Glutamatergic neuron (in vitro differentiated cells): ENCODE measurements at places on chromosomes 4 and X. TPM values are rescaled to one million over a fixed set of nuclear protein-coding genes. Genes with fewer than 3 reads are reported as not detected.
A peak's percentile ranks its signal among the peaks of the same experiment; 100 is the strongest.

USP26 gene
- total RNA-seq: not detected

DNA sequence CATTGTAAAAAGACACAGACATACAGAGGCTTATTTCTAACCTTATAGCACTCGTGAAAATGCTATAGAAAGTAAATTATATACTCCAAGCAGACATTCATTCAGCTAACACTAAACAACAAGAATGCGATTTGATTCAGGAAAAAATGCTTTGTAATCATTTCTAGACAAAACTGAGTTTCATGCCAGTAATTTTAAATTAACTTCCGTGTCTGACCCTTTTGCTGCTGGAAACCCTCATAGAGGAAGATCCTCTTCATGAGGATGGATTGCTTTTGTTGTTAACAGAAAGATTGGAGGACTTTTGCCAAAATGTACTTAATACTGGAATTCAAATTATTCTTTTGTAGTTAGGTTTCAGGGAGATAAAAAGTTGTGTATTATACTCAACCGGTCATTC lies 43.3 kb downstream of the GUCY1A1 start:
- H3K4me3 ChIP-seq: no peak overlapping the region
- DNase-seq: no peak
- no peaks in the 10 kb centered on the region for H3K36me3 ChIP-seq
- H3K27ac ChIP-seq: no peak overlapping the region

- H3K27ac ChIP-seq: no peak overlapping the region
- no peaks in the 10 kb centered on the region for H3K4me1 ChIP-seq
- no peaks in the 10 kb centered on the region for H3K27me3 ChIP-seq
- DNase-seq: no peak
- no peaks in the 10 kb centered on the region for H3K36me3 ChIP-seq
These were observed 56.3 kb downstream of the MSN start for GRCh38 chrX:65723706-65724105.

LRP2BP gene
- 1.1 TPM for total RNA-seq

GRCh38 chr4:92791871-92792440 lies 488.2 kb downstream of the GRID2 start:
- no peak overlapping the region for H3K4me3 ChIP-seq
- no peak for DNase-seq
- no peaks in the 10 kb centered on the region for H3K36me3 ChIP-seq
- no peak overlapping the region for H3K27ac ChIP-seq
- no peaks in the 10 kb centered on the region for H3K27me3 ChIP-seq
- no peaks in the 10 kb centered on the region for H3K4me1 ChIP-seq

DNA sequence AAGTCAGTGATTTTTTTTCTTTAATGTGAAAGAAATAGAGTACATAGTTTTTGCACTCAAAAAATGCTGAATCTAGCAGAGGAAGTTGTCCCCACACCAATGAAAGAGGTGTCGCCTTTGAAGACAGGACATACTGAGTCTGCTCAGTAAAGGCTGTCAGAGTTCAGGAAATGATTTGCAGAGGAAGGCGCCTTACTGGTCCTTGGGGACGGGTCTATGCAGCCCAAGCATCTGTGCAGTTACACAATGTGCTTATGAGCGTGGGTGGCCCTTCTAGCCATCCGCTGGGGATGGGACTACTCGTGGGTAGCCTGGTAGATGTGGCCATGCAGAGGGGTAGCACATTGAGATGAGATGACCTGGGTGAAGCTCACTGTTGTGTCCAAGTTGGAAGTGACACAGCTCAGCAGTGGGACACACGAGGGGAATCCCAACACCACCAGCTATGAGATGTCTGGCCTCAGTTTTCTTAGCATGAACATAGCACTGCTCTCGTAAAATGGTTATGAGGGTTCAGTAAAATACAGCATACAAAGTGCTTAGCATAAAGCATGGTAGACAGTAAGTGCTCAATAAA lies 116.5 kb upstream of the RBPJ start:
- H3K27me3 ChIP-seq: peaks cover 2% of the 10 kb centered on the region
- H3K27ac ChIP-seq: no peak overlapping the region
- no peak overlapping the region for H3K4me3 ChIP-seq
- DNase-seq: no peak
- no peaks in the 10 kb centered on the region for H3K36me3 ChIP-seq

AKAP4 gene
- not detected for total RNA-seq

DNA sequence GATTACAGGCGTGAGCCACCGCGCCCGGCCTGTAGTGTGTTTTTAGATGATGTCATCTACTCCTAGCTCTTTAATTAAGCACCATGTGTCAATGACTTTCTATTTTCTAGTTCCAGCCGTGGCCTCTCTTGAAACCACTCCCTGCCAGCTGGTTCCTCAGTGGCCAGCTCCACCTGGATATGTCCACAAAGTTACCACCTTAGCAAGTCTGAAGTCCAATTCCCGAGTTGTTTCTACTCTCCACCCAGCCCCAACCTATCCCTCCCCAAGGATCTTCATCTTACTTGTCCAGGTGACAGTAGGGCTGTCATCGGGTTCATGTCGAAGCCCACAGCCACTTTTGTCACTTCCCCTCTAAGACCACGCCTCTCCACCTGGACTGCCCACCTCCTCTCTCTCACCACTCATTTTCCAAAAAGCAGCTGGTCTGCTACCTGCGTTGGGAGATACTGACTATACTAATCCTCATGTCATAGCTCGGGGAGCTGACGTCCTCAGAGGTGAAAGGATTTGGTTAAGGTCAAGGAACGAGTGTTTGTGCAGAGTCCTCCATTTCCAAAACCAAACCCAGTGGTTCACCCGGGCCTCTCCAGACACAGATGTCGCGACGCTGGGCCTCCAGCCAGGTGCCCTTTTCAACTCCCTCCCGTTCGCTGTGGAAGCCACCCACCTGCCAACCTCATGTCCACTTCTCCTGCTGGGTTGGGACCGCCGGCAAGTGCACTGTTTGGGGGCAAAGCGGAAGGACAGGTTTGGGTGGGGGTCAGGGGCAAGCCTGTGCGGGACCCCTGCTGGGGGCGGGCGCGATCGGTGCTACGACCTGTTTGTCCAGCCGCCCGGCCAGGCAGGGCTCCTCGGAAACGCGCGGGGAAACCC lies 704 bp downstream of the FAM3A start:
- DNase-seq: no peak
- H3K27me3 ChIP-seq: no peaks in the 10 kb centered on the region
- H3K4me1 ChIP-seq: peaks cover 6% of the 10 kb centered on the region
- H3K4me3 ChIP-seq: peak overlapping the region; percentile 83

DNA sequence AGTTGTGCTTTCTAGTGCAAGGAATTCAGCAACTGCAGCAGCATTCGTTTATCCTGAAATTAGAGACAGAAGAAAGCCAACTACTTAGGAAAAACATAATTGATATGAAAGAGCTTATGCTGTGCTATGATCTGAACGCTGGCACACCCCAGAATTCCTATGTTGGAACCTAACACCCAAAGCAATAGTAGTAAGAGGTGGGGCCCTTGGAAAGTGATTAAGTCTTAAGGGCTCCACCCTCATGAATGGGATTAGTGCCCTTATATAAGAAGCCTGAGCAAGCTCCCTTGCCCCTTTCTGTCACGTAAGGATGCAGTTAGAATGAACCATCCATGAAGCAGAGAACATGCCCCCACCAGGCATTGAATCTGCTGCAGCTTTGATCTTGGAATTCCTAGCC lies 5.4 kb upstream of the LSM6 start:
- H3K36me3 ChIP-seq: no peaks in the 10 kb centered on the region
- no peak overlapping the region for H3K4me3 ChIP-seq
- H3K27me3 ChIP-seq: no peaks in the 10 kb centered on the region

- no peaks in the 10 kb centered on the region for H3K27me3 ChIP-seq
- H3K4me1 ChIP-seq: no peaks in the 10 kb centered on the region
- DNase-seq: no peak
- H3K36me3 ChIP-seq: no peaks in the 10 kb centered on the region
These were observed 70.9 kb downstream of the NDST4 start for GRCh38 chr4:115042496-115042895.

DNA sequence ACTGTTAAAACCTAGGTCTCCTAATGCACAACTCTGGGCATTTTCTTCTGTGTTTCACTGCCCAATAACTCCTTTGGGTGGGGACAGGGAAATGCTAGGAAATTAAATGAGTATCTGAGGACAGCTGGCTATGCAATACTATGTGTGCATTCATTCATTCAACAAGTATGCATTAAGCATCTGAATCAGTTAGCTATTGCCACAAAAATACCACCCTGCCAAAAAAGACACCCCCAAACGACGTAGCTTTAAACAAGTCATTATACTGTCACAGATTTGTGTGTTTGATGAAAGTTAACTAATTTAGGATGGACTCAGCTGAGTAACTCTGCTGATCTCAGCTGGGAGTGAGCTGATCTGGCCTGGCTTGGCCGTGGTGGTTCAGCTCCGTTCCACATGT lies 29.8 kb upstream of the PTCHD1 start:
- H3K4me3 ChIP-seq: no peak overlapping the region
- H3K27ac ChIP-seq: no peak overlapping the region
- H3K4me1 ChIP-seq: no peaks in the 10 kb centered on the region
- no peaks in the 10 kb centered on the region for H3K36me3 ChIP-seq
- no peak for DNase-seq

GRCh38 chrX:40103565-40104323 lies 6.0 kb upstream of the BCOR start:
- peaks cover 5% of the 10 kb centered on the region for H3K27me3 ChIP-seq
- no peak for DNase-seq
- H3K4me3 ChIP-seq: peak overlapping the region; percentile 74
- peaks cover 12% of the 10 kb centered on the region for H3K4me1 ChIP-seq

DNA sequence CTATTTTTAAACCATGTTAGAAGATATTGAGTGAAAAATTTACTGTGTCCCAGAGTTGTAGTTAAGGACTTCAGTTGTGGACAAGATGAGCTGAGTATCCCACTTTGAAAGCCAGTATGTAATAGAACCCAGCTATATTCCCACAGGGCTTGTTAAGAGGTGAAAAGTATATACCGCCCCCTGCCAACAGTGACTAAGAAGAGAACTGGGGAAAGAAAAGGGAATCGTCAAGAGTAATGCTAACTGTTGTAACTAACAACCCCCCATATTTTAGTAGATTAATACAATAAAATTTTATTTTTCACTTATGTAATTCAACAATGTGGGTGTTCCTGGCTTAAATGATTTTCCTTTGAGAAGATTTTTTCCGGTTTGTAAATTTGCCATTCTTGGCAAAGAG lies 250.4 kb upstream of the GIMD1 start:
- no peak overlapping the region for H3K27ac ChIP-seq
- peaks cover 3% of the 10 kb centered on the region for H3K27me3 ChIP-seq
- H3K36me3 ChIP-seq: no peaks in the 10 kb centered on the region

- H3K27me3 ChIP-seq: peaks cover 4% of the 10 kb centered on the region
- H3K36me3 ChIP-seq: peaks cover 38% of the 10 kb centered on the region
- DNase-seq: no peak
- no peak overlapping the region for H3K4me3 ChIP-seq
- H3K4me1 ChIP-seq: no peaks in the 10 kb centered on the region
- no peak overlapping the region for H3K27ac ChIP-seq
These were observed 80.9 kb downstream of the ZNF718 start for GRCh38 chr4:205097-205756.

SORCS2 gene
- total RNA-seq: 29.5 TPM

SH3D19 gene
- total RNA-seq: 4.9 TPM

UGT2B17 gene
- not detected for total RNA-seq
